ENCODE measurements at places on chromosomes 1 and 21.
A peak's percentile ranks its signal among the peaks of the same experiment; 100 is the strongest.

- peak; percentile 62 for DNase-seq
Observed at GRCh38 chr1:16026723-16027484, 5.1 kb downstream of the CLCNKA start.

- no peak for DNase-seq
Observed at GRCh38 chr1:94039871-94040569, 80.9 kb downstream of the ABCA4 start.

- DNase-seq: no peak
Observed at GRCh38 chr1:169113613-169114119, 7.2 kb downstream of the ATP1B1 start.

DNA sequence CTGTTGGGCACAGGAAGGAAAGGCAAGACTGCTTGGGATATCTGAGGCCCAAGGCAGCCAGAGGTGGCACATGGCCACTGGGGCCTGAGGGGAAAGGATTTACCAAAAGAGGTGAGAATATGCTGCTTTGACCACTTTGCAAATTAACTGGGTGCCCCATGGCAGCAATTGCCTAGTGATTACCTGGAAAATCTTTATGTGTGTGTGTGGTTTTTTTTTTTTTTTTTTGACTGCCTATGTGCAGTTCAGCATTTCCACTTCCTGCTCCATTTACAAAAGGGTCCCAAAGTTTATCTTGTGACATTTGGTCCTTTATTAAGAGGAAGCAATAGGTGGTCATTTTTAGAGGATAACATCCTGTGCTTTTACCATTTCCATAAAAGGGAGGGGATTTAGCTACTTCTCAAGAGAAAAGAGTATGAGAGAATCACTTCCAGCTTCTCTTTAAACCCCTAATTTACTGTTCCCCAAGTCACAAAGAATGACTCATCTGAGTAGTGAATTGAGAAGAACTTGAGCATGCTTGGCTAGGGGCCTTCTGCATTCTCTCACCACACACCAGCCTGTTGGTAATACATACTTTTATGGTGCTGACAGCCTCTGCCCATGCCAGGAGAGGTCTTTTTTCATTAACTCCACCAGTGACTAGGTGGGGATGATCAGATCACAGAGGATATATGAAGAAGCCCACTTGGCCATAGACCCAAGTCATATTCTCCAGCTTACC, 52.1 kb downstream of the SYDE2 start:
- no peak for DNase-seq

GRCh38 chr21:39641827-39642450, 29.2 kb downstream of the B3GALT5 start:
- DNase-seq: no peak

DNA sequence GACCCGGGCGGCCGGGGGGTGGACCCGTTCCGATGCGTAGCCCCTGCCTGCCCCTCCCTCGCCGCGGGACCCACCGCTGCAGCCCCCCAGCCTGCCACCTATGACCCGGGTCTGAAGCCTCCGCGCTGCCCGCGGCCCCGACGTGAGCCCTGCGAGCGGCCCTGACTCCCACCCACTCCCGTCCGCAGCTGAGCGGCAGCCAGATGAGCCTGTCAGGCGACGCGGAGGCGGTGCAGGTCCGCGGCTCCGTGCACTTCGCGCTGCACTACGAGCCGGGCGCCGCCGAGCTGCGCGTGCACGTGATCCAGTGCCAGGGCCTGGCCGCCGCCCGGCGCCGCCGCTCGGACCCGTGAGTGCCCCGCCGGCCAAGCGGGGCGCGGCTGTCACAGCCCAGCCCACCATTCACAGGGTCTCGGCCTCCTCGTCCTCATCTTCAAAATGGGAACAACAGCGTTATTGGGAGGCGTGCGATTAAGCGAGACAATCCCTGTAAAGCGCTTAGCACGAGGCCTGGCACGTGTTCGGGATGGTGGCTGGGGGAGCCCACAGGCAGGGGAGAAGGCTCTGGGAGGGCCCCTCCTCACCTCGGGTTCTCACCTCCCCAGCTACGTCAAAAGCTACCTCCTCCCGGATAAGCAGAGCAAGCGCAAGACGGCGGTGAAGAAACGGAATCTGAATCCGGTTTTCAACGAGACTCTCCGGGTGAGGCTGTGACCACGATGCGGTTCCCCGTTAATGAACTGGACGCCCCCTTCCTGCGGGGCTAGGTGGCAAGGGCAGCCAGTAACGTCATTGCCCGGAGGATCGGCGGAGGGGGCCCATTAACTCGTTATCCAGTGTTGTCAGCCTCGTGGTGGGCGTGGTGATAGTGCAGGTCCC, 8.2 kb downstream of the SYTL1 start:
- DNase-seq: peak; percentile 68

- DNase-seq: no peak
Observed at GRCh38 chr1:81160696-81161095, 640.0 kb upstream of the ADGRL2 start.

DNA sequence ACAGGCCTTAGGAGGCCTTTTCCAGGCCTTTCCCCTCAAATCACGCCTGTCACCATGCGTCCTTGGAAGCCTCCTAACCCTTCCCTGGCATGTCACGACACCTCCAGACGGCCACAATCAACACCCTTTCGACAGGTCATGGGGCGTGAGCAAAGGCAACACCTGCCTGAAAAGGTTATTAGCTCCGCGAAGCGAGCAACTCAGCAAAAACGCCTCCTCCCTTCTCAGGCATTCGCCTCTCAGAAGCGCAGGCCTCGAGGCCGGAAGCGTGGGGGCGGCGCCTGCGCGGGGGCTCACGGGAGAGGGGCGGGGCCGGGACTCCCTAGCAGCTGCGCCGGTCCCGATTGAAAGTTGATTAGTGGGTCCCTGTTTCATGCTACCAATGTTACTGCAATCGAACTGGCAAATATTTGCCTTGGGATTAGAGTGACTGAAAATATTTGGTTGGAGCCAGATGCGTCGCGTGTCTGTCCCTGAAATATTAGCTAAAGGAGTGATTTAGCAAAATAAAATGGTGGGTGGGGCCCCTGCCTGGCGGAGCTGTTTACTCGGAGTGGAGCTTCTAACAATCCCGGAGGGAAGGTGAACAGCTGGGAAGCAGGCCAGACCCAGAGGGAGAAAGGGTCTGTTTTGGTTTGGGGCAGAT, 44.9 kb downstream of the GFI1 start:
- DNase-seq: no peak

- DNase-seq: no peak
Observed at GRCh38 chr1:212498283-212499040, 65.7 kb downstream of the NENF start.

GRCh38 chr1:234154320-234155251, 218.7 kb upstream of the COA6 start:
- DNase-seq: peak; percentile 90

GRCh38 chr1:186511761-186512637, 51.1 kb upstream of the PDC start:
- no peak for DNase-seq

GRCh38 chr1:48236716-48237470, 14.4 kb downstream of the SLC5A9 start:
- peak; percentile 45 for DNase-seq

DNA sequence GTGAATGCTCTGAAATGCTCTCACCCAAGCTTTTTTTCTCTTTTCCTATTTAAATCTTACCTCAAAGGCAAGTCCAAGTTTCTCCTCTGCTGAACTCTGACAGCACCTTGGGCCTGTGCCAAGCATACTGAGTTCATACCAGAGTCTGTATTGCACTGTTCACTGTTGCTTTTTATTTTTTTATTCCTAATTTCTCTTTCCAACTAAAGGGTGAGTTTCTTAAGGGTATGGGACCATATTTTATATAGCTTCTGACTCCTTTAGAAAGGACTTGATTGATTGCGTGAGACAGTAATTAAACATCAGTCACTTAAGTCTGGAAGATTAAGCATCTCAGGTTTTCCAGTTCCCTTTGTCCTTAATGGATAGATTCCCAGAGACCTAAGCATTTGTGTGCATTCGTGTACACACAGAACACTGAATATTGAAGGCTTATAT, 69.9 kb downstream of the CACHD1 start:
- DNase-seq: no peak

DNA sequence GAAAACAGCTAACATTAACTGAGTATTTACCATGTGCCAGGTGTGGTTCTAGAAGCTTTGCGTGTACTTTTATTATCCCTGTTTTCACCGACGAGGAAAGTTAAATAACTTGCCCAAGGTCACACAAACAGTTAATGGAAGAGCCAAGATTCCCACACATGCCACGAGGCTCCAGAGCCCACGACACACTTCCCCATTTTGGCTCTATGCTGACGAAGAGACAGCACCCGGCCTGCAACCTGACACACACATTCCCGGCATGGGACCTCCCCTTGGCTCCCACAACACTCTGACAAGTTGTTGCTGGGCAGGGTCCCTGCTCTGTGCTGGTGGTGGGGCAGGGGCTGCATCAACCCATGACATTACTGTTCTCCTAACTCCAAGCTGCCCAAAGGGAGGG, 52.8 kb downstream of the RAP1GAP start:
- no peak for DNase-seq

- no peak for DNase-seq
Observed at GRCh38 chr1:29657816-29658215, 421.5 kb downstream of the PTPRU start.

- peak; percentile 57 for DNase-seq
Observed at GRCh38 chr1:37793773-37794371, at the start of gene MANEAL. Gene MANEAL (plus strand): TSS chr1:37793847. CDS start chr1:37794183, 336 bp downstream.

DNA sequence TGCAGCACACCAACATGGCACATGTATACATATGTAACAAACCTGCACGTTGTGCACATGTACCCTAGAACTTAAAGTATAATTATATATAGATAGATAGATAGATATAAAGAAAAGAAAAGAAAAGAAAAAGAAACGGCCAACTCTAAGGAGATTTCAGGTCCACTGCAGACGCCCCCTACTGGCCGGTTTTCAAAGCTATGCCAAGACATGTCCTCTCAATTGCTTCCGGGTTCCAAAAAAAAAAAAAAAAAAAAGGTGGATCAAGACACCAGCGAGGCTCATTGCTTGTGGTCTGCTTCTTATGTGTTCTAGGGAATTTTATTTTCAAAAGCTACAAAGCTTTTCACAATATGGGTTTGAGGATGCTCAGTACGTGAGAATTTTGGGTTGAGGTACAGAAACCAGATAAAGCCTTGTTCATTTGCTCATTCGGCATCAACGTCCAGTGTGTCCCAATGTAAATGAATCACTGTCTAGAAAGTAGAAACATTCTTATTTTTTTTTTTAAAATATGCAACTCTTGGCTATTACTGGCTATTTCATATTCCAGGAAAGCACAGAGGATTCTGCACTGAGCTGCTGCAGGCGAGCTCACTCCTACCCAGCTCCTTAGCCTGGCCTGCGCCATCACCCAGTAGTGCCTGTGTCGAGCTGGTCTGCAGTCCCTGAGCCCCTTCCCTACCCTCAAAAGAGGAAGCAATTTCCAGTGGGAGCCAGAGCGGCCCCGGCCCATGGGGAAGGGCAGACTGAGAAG, 643.0 kb downstream of the KIF26B start:
- DNase-seq: peak; percentile 23

DNA sequence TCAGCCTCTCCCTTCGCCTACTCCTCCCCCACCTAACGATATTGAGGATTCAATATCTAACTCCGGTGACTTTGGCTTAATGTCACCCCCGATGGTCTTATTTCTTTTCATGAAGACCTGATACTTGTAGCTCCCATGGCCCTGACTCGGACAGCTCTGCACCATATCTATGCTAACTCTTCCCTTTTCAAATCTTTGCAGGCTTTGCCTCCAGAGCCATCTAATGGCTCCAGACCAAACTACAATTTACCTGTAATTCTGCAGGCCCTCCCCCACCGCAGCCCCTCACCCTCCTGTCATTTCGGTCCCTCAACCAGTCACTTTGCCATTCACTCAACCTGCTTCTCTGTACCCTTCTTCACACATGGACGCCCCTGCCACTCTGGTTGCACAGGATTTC, 7.9 kb upstream of the GSTM5 start:
- peak; percentile 14 for DNase-seq

DNA sequence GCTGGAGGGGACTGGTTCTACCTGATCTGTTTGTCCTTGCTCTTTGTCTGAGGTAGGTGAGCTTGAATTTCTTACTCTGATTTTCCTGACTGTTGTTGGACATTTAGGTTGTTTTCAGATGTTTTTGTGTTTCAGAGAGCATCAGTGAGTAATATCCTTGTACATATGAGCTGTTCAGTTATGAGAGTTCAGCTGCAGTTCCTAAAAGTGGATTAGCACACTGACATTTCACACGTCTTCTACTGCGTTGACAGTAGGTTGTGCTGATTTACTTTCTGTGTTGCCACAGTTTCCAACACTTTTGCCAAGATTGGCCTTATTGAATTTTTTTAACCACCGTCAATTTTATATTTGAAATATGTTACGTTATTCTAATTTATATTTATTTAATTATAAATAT, 27.7 kb downstream of the CXADR start:
- DNase-seq: no peak

DNA sequence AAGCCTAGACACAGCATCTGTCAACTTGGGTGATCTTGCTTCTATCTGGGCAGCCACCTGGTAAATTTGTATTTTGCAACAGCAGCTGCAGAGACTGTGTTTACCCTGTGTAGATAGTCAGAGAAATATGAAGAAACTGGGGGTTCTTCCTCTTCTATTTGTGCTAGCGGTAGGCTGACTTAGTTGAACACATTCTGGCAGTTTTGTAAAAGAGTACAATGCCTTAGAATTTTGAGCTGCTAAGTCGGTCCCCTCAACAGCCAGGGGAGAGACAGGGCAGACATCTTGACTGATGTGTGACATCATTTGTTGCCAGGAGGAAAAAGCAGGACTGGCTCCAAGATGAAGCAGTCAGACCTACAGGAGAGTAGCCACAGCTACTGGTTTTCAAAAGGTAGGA, 53.7 kb downstream of the KCNJ6 start:
- DNase-seq: peak; percentile 80

- DNase-seq: no peak
Observed at GRCh38 chr1:179053486-179053885, 27.8 kb downstream of the FAM20B start.

- DNase-seq: no peak
Observed at GRCh38 chr1:232873412-232873811, 68.2 kb downstream of the MAP10 start.

- DNase-seq: no peak
Observed at GRCh38 chr1:33446590-33446989, 15.7 kb upstream of the PHC2 start.

- DNase-seq: no peak
Observed at GRCh38 chr1:15738416-15739113, 2.5 kb downstream of the SLC25A34 start.

GRCh38 chr1:62237950-62238374, 43.3 kb downstream of the L1TD1 start:
- DNase-seq: no peak

DNA sequence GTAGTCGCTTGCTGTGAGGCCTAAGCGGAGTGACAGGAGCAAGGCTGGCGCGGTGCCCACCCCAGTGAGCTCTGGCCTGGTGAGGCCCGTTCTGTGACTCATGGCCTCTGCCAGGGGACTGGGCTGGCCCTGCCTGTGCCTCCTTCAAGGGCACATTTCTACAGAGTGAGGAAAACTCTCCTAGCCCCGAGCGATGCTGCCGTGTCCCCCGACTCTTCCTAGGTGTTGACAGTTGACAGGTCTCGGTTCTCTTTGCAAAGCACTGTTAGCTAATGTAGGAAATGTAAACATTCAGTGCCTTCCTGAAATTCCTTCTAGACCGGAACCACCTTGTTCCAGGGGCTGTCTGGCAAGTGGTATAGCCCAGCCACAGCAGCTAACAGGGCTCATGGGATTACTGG, 43.9 kb downstream of the ABCG1 start:
- peak; percentile 78 for DNase-seq
